ENCODE measurements at places on chromosomes 1 and 21.
A peak's percentile ranks its signal among the peaks of the same experiment; 100 is the strongest.

- DNase-seq: peak; percentile 35
Measured at GRCh38 chr1:45685308-45686014, 872 bp downstream of the GPBP1L1 start.

GRCh38 chr1:31564606-31564989 is 11.7 kb upstream of the TINAGL1 start:
- DNase-seq: no peak

DNA sequence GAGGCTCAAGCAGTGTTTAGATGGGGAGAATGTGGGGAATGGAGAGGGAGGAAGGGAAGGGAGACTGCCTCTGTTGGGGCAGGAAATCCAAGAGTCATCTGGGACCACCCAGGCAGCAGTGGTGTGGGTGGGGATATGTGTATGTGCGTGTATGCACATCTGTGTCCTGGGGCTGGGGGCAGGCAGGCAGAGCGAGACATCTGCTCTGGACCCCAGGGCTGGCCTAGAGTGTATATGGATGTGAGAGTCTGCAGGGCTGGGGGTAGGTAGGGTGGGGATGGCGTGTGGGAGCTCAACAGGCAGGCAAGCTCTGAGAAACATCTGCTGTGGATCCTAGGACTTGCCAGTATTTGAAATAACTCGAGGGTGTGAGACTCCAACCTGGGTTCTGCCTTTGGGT is 3.5 kb downstream of the PTCH2 start:
- DNase-seq: no peak

DNA sequence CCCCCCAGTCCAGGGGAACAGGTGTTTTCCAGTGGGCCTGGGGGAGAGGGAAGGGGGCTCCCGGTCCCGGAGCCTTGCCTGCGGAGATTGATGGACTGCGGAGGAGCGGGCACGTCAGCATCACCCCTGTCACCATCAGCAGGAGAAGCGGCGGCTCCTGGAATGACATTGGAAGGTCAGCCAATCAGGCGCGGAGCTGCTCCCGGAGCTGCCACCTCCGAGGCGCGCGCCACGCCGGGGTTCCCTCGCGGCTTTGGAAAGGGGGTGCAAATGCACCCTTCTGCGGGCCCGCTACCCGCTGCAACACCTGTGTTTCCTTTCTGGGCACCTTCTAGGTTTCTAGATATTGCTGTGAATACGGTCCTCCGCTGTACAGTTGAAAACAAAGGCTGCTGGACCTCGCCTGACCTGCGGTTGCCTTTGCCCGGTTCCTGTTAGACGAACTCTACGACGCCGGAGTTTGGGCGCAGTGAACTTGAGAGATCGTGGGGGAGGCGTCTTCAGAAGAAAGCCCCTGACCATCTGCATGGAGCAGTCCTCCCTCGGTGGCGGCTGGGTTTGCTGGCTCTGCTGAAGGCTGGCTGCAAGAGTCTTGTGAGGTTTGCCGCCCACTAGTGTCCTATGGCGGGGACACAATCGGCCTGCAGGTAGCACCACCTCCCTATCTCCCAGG is 5.3 kb downstream of the DSCAM start:
- DNase-seq: peak; percentile 90

GRCh38 chr1:43550598-43551246 is 20.0 kb downstream of the PTPRF start:
- DNase-seq: no peak

DNA sequence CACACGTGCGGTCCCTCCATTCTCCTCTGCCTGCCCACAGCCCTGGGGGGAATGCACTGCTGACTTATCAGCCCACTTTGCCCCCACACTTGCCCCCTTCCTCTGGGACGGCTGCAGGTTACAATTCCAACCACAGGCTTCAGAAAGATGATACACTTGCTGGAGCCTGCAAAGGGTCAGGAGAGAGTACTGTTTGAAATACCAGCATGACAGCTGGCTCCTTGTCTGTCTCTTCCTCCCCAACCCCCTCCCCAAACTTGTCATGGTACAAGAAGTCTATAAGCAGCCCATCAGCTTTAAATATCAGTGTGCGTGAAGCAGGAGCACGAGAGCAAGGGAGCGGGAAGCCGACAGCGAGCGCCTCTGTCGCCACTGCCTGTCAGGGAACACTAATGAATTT is 62.4 kb downstream of the ERI3 start:
- DNase-seq: no peak

- no peak for DNase-seq
Measured at GRCh38 chr1:148317288-148317985, 165.4 kb upstream of the NBPF11 start.

- DNase-seq: no peak
Measured at GRCh38 chr1:224736619-224737352, 120.7 kb downstream of the CNIH3 start.

DNA sequence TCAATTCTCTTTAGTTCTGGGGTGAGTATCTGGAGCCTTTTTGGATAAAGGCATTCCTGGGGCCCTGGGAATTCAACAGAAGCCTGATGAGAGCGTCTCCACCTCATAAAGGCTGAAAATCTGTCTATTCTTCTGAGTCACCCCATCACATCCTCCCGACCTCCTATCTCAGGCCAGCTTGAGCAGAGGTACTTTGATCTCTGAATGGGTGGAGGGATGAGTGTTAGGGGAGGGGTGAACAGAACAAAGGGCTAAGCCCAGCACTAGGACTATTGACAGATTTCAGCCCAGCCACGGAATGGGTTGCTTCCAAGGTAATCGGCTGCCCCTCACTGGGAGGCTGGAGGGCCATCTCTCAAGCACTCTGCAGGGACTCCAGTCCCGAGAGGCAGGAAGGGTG is 2.5 kb upstream of the MYBPH start:
- DNase-seq: no peak

- peak; percentile 58 for DNase-seq
Measured at GRCh38 chr1:117606649-117607430, 992 bp downstream of the TENT5C start.

GRCh38 chr1:25608488-25609178 is 8.0 kb upstream of the MAN1C1 start:
- peak; percentile 93 for DNase-seq

- no peak for DNase-seq
Measured at GRCh38 chr1:229075716-229076115, 195.2 kb upstream of the RAB4A start.

GRCh38 chr21:31041295-31042079 is 3.2 kb upstream of the KRTAP19-8 start:
- DNase-seq: peak; percentile 41

DNA sequence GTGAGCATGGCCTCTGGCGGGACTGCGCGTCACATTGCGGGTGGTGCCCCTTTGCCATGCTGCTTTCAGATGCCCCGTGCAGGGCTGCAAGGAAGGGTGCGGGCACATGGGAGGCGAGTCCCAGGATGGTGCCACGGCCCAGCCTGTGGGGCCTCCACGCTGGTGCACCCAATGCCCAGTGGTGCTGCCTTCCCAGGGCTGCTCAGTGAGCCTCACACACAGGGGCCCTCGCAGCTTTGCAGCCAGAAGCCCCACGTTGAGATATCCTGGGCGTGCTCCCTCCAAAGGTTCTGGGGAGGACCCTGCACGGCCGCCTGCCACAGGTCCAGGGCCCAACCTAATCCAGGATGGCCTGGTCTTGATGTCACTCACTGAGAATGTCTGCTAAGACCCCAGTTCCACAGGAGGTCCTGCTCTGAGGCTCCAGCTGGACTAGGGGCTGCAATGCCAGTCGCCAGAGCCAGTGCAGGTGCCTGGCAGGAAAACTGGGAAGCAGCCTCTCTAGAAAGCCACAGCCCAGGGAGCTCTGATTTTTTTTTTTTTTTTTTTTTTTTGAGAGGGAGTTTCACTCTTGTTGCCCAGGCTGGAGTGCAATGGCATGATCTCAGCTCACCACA is 34.1 kb upstream of the PRSS38 start:
- no peak for DNase-seq

DNA sequence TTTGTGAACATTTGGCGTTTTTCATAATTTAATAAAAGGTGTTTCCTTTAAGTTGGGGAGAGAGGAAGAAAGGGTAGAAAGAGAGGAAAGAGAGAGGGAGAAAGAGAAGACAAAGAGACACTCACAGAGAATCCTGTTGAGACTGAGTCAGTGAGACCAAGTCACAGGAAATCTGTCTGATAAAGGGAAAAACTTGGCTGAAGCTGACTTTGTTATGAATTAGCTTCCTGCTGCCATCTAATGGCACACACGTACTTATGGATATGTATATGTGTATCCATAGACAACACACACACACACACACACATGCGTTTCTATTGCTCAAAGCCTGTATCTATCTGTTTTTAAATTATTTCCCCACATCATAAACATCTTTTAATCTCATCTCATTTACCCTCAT is 42.5 kb upstream of the DISC1 start:
- DNase-seq: peak; percentile 17

- DNase-seq: peak; percentile 51
Measured at GRCh38 chr1:45327644-45328515, 1.2 kb downstream of the HPDL start.

GRCh38 chr1:30472526-30472925 is 250.9 kb downstream of the MATN1 start:
- no peak for DNase-seq

DNA sequence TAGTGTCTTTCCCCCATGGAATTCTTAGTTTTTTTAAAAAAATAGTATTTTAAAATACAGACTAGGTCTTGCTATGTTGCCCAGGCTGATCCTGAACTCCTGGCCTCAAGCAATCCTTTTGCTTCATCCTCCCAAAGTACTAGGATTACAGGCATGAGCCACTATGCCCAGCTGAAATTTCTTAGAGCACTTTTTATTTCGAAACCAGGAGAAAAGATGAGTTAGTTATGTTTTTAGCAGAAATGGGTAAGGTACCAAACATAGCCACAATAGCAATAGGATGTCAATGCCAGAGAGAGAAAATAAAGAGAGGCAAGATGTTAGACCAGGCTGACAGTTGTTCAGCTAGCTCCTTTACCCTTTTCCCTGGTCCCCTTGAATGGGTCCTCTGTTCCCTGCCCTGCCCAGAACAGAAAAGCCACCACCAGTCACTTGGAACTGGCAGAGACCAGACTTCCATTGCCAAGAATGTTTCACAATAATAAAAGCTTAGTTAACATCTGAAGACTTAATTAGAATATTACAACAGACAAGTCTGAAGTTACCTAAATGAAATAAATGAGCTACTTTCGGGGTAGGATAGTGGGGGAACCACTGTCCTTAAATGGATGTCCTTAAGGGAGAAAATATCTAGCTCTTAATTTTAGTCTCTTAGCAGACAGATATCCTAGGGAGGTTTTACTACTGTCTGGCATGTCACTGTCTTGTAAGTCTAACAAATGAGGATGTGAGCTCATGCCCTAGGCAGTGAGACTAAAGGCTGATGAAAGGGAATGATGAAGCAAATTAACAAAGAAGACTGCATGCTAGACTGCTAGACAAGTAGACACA is 54.3 kb downstream of the ABL2 start:
- no peak for DNase-seq

DNA sequence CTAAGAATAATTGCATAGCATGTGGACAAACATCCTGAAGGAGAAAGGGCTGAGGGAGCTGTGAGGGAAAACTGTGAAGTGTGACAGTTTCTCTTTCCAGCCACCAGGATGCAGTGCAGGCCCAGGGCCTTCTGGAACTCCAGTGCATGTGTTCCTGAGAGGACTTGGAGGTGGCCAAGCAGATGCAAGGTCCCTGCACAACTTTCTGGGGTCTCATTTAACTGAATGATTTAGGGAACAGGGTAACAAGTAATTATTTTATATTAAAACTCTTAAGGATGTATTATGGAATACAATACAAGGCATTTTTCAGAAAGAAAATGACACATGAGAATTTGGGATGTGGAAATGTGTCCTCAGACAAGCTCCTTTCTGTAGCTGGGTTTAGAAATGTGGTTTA is 61.2 kb upstream of the MCOLN3 start:
- peak; percentile 8 for DNase-seq

DNA sequence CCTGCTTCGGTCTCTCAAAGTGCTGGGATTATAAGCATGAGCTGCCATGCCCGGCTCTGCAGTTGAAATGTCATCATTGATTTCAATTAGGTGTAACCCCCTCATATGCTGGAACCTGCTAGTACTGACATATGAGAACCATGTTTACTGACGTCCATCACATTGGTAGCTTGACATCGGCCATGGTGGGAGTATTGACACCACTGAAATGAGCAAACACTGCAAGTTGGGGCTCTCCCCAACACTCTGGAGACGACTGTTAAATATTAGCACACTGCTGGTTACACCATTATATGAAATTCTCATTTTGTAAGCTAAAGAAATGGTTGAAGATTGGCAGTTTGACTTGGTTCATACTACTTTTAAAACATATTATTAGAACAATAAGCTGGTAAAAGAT is 63.7 kb downstream of the CNST start:
- no peak for DNase-seq

DNA sequence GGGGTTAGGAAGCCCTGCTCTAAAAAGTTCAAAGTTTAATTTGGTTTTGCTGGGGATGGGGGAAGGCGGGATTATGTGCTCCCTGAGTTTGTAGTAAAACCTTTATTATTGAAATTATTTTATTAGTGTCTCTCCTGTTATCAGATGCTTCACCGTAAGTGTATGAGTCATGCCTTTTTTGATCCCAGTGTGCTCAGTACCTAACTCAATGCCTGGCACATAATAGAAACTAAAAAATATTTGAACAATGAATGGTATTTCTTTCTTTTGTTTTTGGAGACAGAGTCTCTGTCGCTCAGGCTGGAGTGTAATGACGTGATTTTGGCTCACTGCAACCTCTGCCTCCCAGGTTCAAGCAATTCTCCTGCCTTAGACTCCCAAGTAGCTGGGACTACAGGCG is 6.4 kb downstream of the SNRPE start:
- DNase-seq: no peak

- DNase-seq: no peak
Measured at GRCh38 chr1:234001817-234002216, 97.3 kb downstream of the SLC35F3 start.

DNA sequence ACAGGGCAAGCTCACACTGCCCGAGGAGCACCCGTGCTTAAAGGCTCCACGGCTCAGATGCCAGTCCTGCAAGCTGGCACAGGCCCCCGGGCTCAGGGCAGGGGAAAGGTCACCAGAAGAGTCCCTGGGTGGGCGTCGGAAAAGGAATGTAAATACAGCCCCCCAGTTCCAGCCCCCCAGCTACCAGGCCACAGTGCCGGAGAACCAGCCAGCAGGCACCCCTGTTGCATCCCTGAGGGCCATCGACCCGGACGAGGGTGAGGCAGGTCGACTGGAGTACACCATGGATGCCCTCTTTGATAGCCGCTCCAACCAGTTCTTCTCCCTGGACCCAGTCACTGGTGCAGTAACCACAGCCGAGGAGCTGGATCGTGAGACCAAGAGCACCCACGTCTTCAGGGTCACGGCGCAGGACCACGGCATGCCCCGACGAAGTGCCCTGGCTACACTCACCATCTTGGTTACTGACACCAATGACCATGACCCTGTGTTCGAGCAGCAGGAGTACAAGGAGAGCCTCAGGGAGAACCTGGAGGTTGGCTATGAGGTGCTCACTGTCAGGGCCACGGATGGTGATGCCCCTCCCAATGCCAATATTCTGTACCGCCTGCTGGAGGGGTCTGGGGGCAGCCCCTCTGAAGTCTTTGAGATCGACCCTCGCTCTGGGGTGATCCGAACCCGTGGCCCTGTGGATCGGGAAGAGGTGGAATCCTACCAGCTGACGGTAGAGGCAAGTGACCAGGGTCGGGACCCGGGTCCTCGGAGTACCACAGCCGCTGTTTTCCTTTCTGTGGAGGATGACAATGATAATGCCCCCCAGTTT is 1.3 kb downstream of the CELSR2 start:
- no peak for DNase-seq

Measured in RPMI8226 (cell line).